ENCODE measurements at places on chromosomes 1 and 21.

DNA sequence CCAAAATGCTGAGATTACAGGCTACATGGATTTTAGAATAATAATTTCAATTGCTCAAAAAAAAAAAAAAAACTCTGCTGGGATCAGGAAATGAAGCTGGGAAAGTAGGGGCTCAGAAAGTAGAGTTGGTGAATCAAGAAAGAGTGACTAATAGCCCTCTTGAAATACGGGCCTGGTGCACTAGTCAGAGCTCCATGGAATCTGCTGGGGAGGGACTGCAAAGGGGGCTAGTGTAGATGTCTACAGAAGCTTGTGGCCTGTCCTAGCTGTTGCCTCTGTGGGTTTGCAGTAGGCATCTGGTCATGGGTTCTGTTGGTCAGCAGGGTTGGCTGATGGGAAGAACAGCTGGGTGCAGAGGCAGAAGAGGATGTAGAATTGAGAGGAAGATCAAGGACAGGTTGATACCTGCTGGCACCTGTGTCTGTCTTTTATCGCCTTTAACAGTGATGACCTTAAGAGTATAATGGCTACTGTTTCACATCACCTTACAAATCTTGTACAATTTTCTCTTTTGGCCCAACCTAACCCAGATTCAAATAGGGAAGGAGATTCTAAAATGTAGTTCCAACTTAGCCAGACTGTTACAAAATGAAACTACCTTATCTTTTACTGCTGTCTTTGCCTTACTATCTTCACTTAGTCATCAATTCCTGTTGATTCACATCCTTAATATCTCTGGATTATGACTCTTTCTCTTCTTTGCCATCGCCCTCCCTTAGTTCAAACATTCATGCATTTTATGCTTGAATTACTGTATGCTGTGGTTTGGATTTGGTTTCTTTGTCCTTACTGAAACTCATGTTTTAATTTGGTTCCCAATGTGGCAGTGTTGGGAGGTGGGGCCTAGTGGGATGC is 126.2 kb downstream of the GIPC2 start:
- no peak for DNase-seq

- no peak for DNase-seq
Measured at GRCh38 chr1:184069675-184070074, 18.1 kb downstream of the TSEN15 start.

- no peak for DNase-seq
Measured at GRCh38 chr1:156658945-156659574, 17.1 kb downstream of the BCAN start.

DNA sequence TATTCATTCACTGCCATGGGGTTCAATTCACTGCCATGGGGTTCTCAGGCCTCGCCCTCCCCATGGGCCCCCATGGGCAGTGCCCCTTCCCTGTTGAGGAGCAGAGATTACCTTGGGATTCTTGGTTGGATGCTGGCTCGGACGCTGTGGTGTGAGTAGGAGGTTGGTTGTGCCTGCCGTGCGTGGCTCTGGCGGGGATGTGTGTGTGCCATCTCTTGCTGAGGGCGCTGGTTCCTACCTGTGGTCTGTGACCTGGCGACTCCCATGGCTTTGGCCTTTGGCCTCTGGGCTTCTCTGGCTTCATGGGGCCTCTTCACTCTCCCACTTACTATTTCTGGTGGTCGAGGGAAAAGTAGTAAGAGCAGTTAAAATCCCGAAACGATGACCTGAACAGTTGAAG is 42.1 kb downstream of the PCNT start:
- no peak for DNase-seq

GRCh38 chr1:24075946-24076345 is 36.0 kb downstream of the MYOM3 start:
- no peak for DNase-seq
